ENCODE measurements at places on chromosomes 5 and 9. TPM values are rescaled to one million over a fixed set of nuclear protein-coding genes. Genes with fewer than 3 reads are reported as not detected.

DNA sequence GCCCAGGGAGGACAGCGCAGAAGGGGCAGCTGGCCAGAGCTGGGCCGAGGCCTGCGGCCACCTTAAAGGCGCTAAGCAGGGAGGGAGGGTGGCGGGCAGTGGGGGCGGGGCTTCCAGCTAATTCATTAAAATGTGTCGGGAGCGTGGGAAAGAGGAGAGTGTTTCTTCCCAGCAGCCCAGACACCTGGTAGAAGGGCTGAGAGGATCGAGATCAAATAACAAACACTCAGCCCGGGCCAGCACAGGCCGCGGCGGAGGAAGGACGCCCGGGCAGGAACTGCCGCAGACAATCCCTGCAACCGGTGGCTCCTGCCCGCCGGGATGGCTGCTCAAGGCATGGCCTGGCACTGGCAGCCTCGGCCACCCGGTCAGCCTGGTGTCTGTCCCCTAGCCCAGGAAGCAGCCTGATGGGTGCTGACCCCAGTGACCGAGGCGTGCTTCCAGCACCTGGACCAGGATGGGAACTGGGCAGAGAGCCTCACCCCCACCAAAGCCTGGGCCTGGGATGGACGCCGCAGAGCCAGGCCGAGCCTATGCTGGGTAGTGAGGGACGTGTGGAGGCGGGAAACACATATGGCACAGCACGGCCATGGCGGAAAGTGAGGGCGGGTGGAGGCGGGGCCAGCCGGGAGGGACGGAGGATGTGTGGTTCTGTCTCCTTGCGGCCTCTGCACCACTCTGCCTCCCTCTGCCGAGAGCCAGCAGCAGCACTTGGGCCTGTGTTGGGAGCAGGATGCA, 3.2 kb upstream of the NRARP start:
- peak; percentile 78 for DNase-seq

- DNase-seq = no peak
Observed at GRCh38 chr5:175457466-175457865, 13.5 kb upstream of the DRD1 start.

- DNase-seq = no peak
Observed at GRCh38 chr5:133235696-133236426, 184.0 kb downstream of the HSPA4 start.

The RAPGEF6 gene
- total RNA-seq = 66.5 TPM

The EQTN gene
- 0.51 TPM for total RNA-seq

The LCN12 gene
- 0.82 TPM for total RNA-seq
